Dorsolateral prefrontal cortex (tissue), 122 donors: ENCODE measurements at places on chromosomes 2 and 18.

GRCh38 chr2:120254178-120254577 is 1.5 kb downstream of the RALB start:
- DNase-seq, result no peak

DNA sequence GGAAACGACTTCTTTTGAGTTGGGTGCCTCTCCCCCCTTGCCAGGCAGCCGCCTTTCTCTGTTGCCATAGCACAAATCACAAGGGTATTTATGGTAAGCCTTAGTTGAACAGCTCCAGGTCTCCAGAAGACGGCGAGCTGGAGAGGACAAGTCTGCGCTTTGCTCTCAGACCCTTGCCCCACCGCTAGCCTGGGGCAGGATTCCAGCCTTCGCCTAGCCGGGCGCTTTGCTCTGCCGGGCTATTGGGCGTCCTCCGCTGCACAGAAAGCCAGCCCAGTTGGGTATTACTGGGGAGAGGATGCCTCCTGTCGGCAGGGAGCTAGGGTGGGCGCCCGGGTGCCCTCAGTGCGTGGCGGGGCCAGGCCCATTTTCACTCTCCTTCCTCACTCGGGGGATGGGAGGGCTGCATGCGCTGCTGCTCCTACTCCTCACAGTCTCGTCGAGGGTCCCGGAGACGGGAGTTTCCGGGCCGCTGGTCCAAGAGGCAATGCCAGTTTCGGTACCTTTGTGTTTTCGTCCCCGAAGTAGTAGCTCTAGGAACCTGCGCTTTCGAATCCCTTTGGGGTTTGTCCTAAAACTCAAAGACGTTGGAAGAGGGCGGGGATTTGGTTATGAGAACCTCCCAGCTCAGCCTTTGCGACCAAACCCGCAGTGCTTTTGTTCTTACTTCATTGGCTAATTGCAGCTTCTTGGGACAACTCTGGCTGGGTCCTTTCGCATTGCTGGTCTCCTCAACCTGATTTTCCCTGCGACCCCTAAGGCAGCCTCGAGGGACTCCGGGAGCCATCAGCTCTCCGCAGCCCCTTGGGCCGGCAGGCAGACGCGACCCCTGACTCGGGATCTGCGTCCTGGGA is 3.6 kb upstream of the DLX2 start:
- no peak for DNase-seq

DNA sequence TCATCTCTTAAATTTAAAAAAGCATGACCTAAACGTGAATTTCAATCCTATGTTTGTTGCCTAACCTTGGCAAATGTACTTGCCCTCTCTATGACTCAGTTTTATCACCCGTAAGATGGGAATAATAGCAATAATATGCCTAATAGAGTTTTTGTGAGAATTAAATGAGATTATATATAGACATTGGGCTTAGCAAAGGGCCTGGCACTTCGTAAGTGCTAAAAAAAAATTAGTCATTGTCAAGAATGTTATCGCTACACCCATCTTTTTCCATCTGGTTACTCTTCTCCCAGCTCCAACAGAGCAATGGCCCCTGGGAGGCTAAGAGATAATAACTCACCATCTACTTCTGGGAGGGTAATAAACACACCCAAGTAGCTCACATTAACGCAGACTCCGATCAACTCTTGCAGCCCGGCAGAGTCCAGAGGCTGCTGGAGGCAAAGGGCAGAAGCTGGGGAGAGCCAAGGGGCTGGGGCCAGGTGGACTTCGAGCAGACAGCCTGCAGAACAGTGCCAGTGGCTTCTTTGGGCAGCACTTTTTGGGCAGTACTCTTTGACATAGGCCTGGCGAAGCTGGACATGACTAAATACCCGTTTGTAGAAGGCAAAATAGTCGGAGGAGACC is 63.9 kb upstream of the STPG4 start:
- DNase-seq, result no peak

GRCh38 chr2:142190805-142191204 is 60.0 kb upstream of the LRP1B start:
- no peak for DNase-seq

GRCh38 chr2:21585881-21586280 is 462.1 kb downstream of the TDRD15 start:
- DNase-seq, result no peak

- DNase-seq, result no peak
Observed at GRCh38 chr2:38600242-38600891, 2.4 kb downstream of the HNRNPLL start.

DNA sequence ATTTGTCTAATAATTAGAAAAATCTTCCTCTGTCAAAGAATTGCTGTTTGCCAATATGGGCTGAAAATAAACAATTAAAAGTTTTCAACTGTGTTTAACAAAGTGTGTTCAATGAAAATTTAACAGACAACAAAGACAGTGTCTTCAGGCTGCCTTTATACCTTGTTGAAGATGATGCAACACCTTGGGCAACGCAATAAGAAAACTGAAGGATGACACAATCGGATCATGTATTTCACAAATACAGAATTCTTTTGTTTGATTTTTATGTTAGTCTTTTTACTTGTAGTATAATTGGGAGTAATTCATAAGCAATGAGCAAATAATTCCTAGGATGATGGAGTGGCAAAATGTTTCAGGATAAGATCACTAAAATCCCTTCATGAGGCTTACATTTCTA is 27.8 kb downstream of the CHN1 start:
- DNase-seq, result no peak

GRCh38 chr2:38509314-38509946 is 93.3 kb downstream of the HNRNPLL start:
- DNase-seq, result no peak

DNA sequence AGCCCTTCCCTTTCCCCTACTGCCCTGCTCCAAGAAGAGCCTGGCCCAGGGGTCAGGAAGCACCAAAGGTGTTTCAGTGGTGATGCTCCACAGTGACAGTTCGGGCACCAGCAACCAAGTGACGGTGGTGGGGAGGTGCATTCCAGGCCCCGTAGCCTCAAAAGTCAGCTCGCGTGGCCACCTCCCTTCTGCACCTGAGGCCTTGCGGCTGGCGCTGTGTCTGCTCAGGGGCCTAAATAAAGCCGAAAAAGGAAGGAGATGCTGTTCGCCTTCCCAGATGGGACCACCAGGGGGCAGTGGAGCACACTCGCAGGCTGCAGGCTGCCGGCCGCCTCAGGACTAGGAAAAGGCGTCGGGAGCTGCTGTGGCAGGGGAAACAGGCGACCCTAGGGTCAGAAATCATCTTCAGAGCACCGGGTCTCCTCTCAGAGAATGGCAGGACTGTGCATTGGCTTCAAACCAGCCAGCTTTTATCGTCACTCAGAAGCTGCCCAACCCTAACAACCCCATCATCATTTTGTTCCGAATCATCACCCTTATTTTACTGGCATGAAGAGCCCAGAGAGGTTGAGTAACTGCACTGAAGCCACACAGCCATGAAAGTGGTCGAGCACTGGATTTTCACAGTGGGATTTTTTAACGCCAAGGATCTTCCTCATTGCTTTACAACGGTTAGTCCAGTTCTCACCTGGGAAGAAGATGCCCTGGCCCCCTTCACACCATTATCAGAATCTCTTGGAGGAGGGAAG is 213.0 kb upstream of the CELF4 start:
- DNase-seq, result peak; percentile 80

DNA sequence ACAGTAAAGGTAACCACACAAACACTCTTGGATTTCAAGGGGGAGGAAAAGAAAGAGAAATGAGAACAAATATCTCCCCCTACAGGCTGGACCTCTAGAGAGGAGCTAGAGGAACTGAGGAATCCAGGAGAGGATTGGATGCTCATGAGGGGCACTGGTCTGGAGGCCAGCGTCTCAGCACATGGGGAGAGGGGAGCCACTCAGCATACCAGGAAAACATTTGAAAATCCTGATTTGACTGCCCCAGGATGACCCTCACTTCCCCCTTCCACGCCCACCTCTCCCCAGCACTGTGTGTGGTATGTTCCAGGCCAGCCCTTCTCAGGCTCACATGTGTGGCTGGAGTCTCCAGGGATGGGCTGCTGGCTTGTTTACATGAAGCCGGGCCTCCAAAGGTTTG is 396.8 kb upstream of the ID2 start:
- no peak for DNase-seq

- DNase-seq, result no peak
Observed at GRCh38 chr2:113831161-113831560, 58.7 kb upstream of the ACTR3 start.

DNA sequence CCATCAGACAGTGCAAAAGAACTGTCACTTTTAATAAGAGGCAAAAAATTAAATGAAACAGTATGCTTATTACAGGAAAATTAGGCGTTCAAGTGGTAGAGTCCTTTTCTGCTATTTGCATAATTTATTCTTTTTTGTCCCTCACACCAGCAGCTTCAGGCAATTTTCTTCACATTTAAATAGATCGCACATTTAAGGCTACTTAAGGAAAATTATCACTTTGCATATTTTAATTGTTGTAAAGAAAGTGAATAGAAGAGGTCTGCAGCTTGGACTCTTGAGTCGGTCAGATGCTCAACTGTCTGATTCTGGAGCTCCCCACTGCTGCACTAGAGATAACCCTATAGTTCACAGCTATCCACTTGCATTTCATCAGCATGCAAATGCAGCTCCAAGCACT is 141.3 kb downstream of the FIGN start:
- DNase-seq, result no peak

GRCh38 chr18:70442933-70443332 is 154.1 kb downstream of the SOCS6 start:
- no peak for DNase-seq

GRCh38 chr2:105139556-105140239 is 101.8 kb downstream of the MRPS9 start:
- no peak for DNase-seq

DNA sequence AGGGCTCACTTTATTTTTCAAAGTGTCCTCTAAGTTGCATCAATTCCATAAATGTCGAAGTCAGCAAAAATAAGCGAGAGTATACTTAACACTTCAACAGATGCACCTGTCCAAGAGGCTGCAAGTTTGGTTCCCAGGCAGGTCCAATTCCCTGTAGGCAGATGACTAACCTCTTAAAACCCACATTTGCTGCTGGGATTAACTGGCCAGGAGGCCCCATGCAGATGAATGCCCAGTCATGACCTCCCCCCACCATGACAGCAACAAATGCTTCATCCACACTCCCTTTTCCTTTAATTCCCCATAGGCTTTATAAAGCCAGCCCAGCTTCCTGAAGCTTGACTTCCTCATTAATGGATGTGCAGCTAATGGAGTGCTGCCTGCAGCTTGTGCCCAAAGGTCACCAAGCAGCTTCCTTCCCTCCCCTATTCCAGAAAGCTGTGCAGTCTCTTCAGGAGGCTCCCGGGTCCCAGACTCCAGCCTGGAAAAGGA is 35.7 kb downstream of the REEP1 start:
- DNase-seq, result no peak

DNA sequence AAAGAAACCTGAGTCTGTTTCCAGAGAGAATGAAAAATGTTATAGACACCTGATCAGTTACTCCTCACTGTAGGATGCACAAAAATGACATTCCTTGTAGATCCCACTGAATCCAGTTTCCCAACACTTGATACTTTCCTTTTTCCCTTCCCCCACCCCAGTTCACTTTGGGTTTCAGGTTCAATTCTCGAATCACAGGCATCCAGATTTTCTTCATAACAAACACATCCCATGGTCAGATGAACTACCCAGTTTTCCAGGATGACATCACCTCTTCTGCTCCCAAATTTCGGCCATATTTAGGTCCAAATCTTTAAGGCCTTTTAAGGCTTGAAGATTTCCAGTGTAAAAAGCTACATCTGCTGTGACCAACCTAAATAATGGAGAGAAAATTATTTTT is 51.5 kb downstream of the UGP2 start:
- DNase-seq, result no peak

DNA sequence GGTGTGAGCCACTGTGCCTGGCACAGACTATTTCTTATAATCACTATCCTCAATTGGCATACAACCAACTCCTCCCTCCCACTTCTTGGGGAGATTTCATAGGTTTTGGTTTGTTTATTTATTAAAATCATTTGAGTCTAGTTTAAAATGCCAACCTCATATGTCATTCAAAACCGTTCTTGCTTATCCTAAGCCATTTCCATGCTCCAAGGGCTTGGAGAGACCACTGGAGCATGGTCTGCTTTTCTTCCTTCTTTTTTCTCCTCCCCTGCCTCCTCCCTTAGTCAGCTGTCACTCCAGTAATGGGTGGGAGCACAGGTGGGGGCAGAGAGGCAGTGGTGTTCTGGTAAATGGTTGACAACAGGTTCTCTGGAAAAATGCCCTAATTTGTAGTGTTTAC is 20.4 kb upstream of the KCNS3 start:
- no peak for DNase-seq

- peak; percentile 43 for DNase-seq
Observed at GRCh38 chr2:30706534-30707303, 100.5 kb downstream of the CAPN13 start.

DNA sequence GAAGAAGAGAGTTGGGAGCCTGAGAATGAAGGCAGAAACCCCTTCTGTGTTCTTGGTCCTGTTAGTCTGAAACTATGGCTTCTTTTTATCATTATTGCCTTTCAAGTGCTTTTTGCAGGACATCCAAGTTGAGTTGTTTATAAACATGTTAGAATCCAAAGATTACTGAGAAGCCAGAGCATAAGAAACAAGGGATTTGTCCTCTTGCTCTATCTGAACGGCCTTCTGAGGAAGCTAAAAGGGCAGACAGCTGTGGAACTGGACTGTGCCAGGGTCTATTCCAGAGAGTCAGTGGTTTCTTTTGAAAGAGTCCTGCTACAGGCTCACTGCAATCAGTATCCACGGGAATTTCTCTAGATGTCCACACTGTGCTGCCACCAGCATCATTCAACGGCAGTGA is 86.6 kb downstream of the ARHGAP28 start:
- DNase-seq, result no peak

DNA sequence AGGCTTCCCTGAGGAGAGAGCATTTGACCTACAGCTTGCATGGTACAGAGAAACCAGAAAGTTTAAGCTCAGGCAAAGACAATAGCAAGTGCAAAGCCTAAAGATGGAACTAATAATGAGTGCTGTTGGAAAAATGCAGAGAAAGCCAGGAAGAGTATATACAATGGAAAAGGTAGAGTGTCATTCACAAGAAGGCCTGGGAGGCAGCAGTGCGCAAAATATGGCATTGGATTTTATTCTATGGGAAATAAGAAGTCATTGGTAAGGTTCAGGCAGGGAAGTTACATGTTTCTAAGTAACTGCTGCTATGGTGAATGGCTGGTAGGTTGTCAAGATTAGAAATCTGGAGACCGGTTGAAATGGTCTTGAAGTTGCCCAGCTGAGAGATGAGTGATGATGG is 2167.3 kb upstream of the CELF4 start:
- DNase-seq, result no peak

- DNase-seq, result no peak
Observed at GRCh38 chr2:42072349-42073118, 24.7 kb downstream of the PKDCC start.

GRCh38 chr2:191243154-191243553 is 2.0 kb upstream of the MYO1B start:
- no peak for DNase-seq

- no peak for DNase-seq
Observed at GRCh38 chr2:67516362-67516761, 119.2 kb downstream of the ETAA1 start.
